ENCODE measurements at places on chromosomes 1 and 21. TPM values are rescaled to one million over a fixed set of nuclear protein-coding genes. Genes with fewer than 3 reads are reported as not detected.
A peak's percentile ranks its signal among the peaks of the same experiment; 100 is the strongest.

GRCh38 chr1:147736883-147737282 is 23.5 kb downstream of the GJA5 start:
- no peak for DNase-seq

GRCh38 chr21:45611939-45612664 is 31.4 kb upstream of the PCBP3 start:
- no peak for DNase-seq

GRCh38 chr1:36248250-36248894 is 24.1 kb downstream of the THRAP3 start:
- DNase-seq = peak; percentile 42

DNA sequence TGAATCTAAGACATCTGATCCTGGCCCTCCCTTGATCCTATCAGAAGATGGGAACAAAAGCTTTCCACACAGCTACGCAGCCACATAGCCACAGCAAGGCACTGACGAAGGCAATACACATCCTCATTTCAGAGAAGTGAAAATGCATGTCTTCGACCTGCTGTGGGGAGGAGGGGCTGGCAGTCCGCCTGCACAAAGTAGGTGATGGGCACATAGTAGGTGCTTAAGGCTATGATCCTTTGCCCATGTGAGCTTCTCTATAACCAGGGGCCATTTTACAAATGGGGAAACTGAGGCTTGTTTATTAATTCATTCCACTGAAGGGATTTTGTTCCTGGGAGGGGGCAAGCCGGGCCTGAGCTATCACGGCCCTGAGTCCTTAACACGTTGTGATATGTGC is 94.2 kb downstream of the PAX7 start:
- no peak for DNase-seq

- no peak for DNase-seq
These were observed 24.6 kb downstream of the HMGN2 start for GRCh38 chr1:26496861-26497260.

DNA sequence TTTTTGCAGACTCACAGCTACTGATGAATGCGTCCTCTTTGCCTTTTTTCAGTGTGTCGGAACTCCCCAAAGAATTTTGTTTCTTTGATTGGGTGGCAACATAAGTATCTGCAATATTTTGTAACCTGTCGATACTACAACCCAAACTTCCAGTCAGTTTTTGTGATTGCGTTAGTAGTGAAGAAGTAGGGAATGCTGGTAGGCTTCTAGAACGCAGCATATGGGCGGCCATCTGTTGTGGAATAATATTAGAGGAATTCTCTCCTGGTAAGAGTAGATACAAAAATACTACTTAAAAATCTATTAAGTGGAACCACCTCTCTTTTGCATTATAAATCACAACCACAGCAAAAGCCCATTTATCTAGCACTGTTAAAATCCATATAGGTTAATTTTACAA is 107.4 kb downstream of the LYST start:
- DNase-seq = no peak

- DNase-seq = no peak
These were observed 40.5 kb downstream of the DISC1 start for GRCh38 chr1:231666937-231667608.

DNA sequence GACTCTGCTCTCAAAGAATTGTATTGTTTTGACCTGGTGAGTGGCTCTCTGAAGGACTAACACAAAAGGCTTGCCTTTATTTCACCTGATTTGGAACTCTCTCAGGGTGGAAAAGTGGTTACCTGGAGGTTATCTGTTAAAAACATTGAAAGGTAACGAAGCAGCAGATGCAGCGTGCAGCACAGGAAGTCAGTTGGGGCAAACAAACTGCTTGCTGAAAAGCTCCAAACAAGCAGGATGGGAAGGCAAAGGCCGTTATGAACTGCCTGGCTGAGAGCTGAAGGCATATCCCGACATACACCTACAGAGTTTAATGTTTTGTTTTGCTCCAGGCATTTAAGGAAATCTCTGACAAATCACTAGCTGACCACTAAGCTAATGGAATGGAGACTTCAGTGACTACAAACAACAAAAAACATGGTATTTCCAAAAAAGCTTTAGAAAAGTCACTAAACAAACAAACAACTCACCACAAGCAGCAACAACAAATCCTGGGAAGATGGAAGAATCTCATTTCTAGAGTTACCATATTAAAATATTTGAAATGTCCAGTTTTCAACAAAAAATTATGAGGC is 44.3 kb upstream of the BATF3 start:
- DNase-seq = no peak

- DNase-seq = peak; percentile 30
These were observed 60.0 kb downstream of the NRIP1 start for GRCh38 chr21:15004721-15005370.

DNA sequence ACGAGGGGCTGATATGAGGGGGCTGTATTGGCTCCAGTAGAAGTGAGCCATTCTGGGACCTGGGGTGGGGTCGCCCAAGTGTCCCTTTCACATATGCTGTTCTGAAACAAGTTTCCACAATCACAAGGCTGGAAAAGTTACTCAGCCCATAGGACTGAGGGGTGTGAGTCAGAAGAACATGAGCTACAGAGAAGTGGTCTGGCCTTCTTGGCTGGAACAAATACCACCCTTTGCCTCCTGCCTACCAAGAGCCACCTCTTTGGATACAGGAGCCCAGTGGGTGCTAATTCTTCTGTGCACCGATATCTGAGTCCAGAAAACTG is 42.4 kb downstream of the MEF2D start:
- peak; percentile 57 for DNase-seq

GRCh38 chr1:8213676-8214075 is 104.2 kb upstream of the SLC45A1 start:
- DNase-seq = no peak

The CRNN gene
- total RNA-seq = not detected

The PEAR1 gene
- total RNA-seq = 7.3 TPM

The PRAMEF18 gene
- not detected for total RNA-seq

The GPR25 gene
- total RNA-seq = not detected

The PRR9 gene
- total RNA-seq = 1.2 TPM

The TBX19 gene
- 0.32 TPM for total RNA-seq
